ENCODE measurements at places on chromosomes 3 and 15. TPM values are rescaled to one million over a fixed set of nuclear protein-coding genes. Genes with fewer than 3 reads are reported as not detected.
A peak's percentile ranks its signal among the peaks of the same experiment; 100 is the strongest.

Gene ZNF80
- not detected for polyA plus RNA-seq

Gene BMF
- 13.0 TPM for polyA plus RNA-seq

Gene SERINC4
- polyA plus RNA-seq = 0.83 TPM

Gene GJD2
- 5.5 TPM for polyA plus RNA-seq

DNA sequence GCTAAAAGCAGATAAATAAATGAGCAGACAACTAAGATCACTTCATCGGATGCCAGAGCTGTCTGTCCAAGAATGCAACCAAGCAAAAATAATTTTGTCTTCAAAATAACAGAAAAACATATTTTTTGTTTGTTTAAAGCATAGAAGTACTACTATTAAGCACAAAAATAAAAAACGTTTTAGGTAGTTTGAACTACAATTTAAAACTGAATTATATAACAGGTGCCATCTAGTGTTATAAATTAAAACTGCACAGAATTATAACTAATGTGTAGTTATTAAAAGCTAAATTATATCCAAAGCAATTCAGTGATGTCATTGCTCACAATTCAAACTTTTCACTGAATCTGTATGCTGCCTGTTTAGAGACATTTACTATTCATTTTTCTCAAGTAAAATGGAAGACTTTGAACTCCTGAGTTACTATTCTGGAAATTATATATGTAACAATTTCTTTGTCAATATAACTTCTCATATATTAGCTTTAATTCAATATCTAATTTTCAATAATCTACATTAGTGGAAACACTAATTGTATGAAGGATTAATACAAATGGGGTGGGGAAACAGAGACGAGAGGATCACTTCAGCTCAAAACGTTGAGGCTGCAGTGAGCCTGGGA, 29.5 kb downstream of the LINS1 start:
- peak; percentile 33 for DNase-seq

DNA sequence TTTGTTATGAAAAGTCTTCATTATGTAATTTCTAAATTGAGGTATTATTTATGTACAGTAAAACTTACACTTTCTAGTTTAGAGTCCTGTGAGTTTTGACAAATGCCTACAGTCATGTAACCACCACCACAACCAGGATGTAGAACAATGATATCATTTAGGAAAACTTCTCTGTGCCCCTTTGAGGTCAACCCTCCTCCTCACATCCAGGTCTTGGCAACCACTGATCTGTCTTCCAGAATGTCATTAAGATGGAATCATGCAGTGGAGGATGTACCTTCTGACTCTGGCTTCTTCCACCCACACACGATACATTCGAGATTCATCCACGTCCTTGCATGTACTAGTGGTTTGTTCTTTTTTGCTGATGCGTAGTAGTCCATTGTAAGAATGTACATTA, 23.2 kb downstream of the MINAR1 start:
- DNase-seq = no peak

GRCh38 chr3:38210141-38210757, 44.9 kb downstream of the OXSR1 start:
- DNase-seq = no peak

DNA sequence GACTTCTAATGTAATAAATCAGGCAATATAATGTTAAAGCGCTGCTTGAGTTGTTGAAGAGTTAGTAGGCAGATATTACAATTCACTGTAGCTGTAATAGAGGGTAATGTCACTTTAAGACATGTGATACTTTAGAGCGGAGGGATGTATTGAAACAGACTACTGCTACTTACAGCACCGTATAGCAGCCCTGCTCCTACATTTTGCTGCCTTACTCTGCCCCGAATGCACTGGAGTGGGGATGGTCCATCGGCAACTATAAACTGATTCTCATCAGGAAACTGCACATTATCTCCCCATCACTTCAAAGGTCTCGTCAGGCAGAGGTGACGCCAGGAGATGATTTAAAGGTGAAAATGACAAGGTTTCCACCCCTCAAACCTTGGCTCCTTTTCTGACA, 349.7 kb upstream of the SUCLG2 start:
- no peak for DNase-seq

DNA sequence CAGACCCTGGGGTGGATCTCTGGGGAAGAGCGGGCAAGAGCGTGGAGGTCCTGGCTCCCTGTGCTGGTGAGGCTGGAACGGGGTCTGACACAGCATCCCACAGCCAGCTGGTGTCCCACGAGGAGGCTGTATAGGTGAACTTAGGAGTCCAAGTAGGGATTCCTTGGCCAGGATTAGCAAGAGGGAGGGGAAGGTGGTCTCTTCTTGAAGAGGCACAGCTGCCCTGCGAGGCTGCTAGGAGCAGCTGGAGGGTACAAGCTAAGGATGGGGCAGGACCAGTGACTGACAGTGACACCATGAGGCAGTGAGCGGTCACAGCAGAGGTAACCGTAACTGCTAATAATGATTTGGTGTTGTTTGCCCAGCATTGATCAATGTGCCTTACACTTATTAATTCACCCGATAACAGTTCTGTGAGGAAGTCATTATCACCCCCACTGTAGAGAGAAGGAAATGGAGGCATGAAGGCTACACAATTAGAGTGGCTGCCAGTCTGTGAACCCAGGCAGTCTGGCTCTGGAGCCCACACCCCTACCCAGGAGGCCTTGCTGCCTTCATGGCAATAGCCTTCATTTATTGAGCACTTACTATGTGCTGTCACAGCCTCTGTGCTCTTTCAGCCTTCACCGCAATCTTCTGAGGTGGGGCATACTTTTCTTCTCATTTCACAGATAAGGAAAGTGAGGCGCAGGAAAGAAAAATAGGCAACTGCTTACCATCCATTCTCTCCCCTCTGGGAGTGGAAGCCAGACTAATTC, 59.4 kb downstream of the TMEM44 start:
- peak; percentile 36 for DNase-seq

DNA sequence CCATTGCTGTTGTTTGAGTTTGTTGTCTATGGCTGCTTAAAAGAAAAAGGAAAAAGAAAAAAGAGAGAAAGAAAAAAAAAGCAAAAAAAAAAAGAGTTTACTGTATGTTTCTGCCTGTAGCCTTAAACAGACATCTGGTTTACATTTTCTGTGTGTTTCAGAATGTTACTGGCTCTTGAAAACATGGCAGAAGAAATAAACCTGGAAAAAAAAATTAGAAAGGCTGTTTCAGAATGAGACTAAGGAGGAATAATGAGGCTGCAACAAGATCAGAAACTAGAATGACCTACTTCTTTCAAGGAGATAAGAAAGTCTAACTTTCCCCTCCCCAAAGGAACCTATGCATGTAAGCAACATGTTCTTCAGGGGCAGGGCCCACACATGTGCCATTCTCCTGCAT, 292.1 kb downstream of the DIPK2A start:
- peak; percentile 22 for DNase-seq

DNA sequence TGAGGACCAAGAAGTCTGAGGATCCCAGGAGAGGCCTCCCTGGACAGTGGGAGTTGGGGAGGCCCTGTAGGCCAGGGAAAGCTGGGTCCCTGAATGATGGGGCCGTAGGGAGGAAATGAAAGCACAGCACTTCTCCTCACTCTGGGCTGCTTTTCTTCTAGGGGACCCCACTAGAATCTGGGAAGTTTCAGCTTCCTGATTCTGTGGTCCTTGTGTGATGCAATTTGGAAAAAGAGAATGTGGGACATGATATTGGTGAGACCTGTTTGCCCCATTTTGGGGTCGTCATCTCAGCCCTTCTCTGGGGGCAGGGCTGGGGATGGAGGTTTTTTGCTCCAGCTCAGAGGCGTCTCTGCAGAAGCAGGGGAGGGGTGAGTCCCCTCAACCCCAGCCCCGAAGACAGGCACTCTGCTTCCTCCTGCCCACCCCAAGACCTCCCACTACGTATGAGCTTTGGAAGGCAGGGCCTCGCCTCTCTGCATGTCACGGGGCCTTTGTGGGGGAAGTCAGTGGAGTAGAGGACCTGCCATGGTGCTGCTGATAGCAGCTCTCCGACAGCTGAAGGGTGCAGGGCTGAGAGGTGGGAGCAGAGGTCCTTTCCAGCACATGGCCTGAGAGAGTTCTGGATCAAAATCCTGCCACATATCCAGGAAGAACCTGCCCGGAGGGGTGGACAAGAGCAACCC, 1.5 kb upstream of the SNX22 start:
- no peak for DNase-seq
